ENCODE measurements at places on chromosomes 2 and 18.

DNA sequence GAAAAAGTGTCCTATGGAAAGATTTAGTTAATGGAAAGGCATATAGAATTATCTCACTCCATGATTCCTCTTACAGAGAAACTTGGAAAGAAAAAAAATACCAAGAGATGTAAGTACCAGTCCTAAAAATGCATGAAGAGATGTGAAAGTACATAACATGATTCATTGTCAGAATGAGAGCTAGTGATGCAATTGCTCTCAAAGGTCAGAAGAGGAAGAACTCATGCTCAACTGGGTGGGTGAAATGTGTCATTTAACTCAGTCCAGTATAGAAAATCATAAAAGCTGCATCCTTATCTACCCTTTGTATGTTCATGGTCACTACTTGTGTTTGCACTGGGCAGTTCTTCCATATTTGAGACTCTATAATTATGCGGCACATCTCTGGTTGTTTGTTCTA lies 300.0 kb upstream of the PIK3C3 start:
- no peak for DNase-seq

GRCh38 chr2:161076936-161077335 lies 83.3 kb upstream of the TANK start:
- no peak for DNase-seq

GRCh38 chr2:37638973-37639372 lies 32.5 kb downstream of the CDC42EP3 start:
- no peak for DNase-seq

GRCh38 chr18:44893045-44893706 lies 212.5 kb downstream of the SETBP1 start:
- DNase-seq: no peak

GRCh38 chr2:145022666-145023333 lies 502.9 kb upstream of the ZEB2 start:
- no peak for DNase-seq

DNA sequence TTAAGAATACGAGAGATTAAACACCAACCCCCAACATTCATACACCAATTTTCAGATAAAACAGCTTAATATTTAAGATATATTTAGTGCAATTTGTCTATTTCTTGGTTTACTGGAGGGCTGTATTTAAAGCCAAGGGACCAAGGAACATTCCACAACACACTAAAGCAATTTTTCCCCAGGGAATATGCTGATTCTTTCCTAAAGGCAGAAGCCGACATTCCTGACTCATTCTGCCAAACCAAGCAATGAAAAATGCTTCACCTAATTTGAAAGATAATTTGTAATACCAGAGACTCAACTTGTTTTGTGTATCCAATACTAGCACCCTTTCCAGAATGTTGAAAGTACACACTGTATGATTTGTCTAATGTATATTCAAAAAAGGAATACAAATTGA lies 1267.6 kb upstream of the PIK3C3 start:
- DNase-seq: no peak

DNA sequence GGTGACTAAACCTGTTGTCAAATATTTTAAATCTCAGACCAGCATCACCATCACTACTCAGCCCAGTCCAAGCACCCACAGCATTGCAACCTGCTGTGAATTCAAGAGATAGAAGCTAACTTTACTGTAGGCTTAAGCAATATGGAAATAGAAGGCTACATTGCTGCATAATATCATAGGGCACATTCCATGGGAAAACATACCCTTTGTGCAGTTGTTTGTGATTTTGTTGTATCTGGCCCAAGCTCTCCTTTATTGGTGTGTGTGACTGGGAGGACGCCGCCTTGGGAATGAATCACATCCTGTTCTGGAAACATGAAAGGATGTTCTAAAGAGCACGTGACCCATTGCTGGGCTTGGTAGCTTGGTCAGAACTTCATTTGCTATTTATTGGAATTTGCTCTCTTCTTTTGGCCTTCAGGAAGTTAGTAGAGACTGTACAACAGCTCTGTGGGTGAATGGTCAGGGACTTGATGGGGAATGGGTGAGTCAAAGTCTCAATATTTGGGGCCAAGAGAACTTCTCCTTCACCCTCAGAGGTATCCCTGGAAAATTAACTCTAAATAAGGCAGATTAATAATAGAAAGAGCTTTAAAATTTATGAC lies 106.8 kb upstream of the SERPINE2 start:
- DNase-seq: no peak

DNA sequence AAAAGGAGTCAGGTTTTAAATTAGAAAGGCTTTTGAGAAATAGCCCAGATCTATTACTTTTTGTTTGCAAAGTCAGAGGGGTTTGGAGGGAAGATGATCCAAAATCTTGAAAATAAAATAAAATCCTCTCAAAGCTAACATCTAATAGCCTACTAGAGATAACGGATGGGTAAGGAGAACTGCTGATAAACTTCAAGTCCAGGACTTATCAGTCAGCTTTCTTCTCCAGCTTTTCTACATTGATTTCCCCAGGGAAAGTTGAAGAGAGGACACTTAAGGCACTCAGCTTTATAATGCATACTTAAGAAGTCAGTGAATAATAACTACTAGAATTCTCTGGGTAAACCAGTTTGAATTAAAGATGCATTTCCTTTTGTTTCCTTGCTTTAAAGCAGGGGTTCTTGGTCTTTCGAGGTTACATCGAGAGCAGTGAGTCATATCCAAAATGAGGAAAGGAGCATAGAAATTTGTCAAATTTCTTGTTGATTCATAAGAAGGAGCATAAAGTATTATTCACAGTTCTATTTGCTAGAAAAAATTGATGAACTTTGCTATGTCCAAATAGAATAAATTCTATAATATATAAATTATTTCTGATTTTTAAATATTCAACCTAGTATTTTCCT lies 43.2 kb upstream of the ITPRID2 start:
- DNase-seq: no peak

- DNase-seq: no peak
These were observed at the start of gene KYNU for GRCh38 chr2:142877216-142877838. Gene KYNU (plus strand): TSS chr2:142877664. CDS start chr2:142885368, 7,704 bp downstream.

- no peak for DNase-seq
These were observed 51.2 kb downstream of the MBD2 start for GRCh38 chr18:54173250-54173649.

- DNase-seq: no peak
These were observed 117.5 kb upstream of the SNTG2 start for GRCh38 chr2:833180-833579.

- DNase-seq: no peak
These were observed 18.3 kb downstream of the NHEJ1 start for GRCh38 chr2:219142329-219142728.

GRCh38 chr2:187434342-187434785 lies 13.7 kb downstream of the CALCRL start:
- DNase-seq: no peak

GRCh38 chr2:26394694-26395093 lies 7.0 kb upstream of the DRC1 start:
- DNase-seq: no peak

GRCh38 chr2:240191001-240191400 lies 50.5 kb upstream of the OTOS start:
- no peak for DNase-seq

DNA sequence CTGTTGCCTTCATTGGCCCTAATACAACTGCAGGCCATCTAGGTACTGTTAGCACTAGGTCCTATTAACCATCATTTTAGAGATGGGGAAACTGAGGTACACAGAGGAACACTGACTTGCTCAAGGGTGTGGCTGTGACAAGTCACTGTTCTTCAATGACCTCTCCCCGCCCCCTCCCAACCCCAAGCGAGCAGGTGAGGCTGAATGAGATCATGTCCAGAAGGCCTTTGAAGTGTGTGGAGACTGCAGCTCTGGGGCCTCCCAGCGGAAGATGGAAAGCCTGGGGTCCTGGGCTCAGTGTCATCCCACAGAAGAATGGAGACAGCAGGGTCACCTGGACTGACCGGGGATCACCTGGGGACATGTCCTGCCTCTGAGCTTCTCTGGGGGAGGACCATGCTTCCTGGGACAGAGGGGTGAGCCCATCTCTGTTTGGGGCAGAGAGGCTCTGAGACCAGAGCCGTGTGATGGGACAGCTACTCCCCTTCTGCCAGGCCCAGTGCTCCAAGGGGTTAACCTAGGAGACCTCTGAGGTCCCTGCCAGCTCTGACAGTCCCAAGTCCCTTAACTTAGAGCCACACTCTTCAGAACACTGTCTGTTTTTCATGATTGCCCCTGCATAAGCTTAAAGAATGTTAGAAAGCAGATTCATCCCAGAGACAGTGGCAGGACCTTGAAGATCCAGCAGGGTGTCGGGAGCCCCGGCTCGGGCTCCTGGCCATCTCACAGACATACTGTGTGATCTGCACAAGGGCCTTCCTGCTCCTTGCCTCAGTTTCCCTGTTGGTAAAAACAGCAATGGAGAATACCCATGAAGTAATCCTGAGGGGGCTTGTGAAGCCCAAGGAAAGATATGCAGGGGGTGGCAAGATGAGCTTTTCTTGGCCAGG lies 16.7 kb upstream of the FOSL2 start:
- DNase-seq: no peak

- no peak for DNase-seq
These were observed 124.2 kb downstream of the CBLN2 start for GRCh38 chr18:72419914-72420313.

- DNase-seq: no peak
These were observed 9.3 kb downstream of the STAMBP start for GRCh38 chr2:73837847-73838585.

DNA sequence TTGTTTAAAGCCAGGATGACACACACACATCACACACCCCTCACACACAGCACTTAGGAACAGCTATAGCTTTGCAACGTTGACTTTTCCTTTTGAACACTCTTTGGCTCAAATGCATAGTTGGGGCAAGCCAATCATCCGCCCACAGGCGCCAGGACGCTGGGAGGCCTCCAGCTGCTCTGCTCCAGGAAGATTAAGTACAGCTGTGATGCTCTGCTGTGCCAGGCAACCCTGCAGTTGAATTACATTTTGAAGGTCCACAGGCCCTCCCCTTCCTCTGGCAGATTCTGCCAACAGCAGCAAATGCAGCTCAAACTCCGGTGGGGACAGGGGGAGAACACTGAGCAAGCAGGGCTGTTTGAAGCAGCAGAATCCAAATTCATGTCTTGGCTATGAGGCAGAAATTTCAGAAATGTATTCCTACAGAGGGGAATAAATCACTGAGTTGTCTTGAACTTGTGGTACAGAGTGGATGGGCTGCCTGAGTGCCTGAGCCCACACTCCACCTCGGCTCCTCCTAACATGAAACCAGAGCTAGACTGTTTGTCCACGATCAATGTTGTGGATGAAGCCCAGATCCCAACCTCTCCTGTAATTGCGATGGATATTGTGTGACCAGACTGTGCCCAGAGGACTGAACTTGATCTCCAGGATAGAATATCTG lies 86.5 kb upstream of the PPP1CB start:
- DNase-seq: no peak

- no peak for DNase-seq
These were observed 24.9 kb upstream of the RAB10 start for GRCh38 chr2:26008851-26009566.

- no peak for DNase-seq
These were observed 190.4 kb upstream of the CRIM1 start for GRCh38 chr2:36165132-36165531.

DNA sequence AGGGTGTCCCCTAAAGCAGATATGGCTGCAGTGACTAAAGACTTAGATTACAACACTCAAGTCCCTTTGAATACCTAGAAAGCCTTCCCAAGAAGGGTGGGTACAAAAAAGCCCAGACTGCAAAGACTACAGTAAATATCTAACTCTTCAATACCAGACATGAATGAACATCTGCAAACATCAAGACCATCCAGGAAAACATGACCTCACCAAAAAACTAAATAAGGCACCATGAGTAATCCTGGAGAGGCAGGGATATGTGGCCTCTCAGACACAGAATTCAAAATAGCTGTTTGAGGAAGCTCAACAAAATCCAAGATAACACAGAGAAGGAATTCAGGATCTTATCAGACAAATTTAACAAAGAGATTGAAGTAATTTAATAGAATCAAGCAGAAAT lies 138.2 kb upstream of the OTOS start:
- DNase-seq: no peak

- DNase-seq: no peak
These were observed 252.5 kb upstream of the SIX2 start for GRCh38 chr2:45261746-45262145.

GRCh38 chr2:147181351-147182029 lies 663.3 kb upstream of the ACVR2A start:
- DNase-seq: no peak

- DNase-seq: no peak
These were observed 135.5 kb downstream of the LCLAT1 start for GRCh38 chr2:30582521-30582920.

- no peak for DNase-seq
These were observed 38.4 kb downstream of the PKP4 start for GRCh38 chr2:158495175-158495574.

DNA sequence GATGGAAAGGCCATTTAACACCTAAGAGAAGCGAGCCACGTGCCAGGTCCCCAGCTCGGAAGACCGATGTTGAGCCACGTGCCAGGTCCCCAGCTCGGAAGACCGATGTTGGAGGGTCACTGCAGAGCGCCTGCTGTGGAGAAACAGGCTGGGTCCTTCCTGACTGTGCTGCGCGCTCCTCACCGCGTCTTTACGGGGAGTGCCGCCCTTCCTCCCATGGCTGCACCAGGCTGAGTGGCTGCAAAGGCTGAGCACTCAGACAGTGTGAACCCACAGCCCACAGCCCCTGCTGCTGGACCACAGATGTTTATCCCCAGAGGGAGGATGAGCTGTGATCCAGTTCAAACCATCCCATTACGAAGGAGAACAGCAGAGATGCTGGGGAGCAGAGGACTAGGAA lies 55.7 kb downstream of the RTP5 start:
- DNase-seq: no peak

DNA sequence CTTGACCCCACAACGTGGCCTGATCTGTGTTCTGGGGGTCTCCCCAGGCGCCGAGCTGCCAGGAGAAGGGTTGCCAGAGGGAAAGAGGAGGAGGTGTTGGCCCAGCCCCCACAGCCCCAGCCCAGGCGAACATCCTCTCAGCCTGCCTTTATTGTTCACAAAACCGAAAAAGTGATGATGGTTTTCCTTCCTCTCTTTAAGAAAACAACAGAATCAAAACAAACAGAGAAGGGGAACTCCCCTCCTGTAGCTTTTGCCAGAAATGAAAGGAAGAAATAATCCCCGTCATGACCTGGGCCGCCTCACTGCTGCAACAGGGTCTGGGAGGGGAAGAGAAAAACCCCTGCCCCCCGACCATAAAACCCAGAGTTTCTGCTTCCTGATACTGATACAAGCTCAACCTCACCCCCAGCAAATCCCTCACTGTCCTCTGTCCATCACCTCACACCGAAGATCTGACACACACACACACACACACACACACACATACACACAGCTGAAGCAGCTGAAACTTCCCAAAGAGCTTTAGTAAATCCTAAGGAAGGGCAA lies 52.0 kb downstream of the ZFP36L2 start:
- peak; percentile 52 for DNase-seq

GRCh38 chr2:168699844-168700417 lies 102.5 kb upstream of the NOSTRIN start:
- DNase-seq: no peak

GRCh38 chr2:12931186-12931844 lies 214.6 kb downstream of the TRIB2 start:
- DNase-seq: no peak

- no peak for DNase-seq
These were observed 2.3 kb downstream of the INPP5D start for GRCh38 chr2:233062451-233062850.
